NT2/D1 (cell line): ENCODE measurements at places on chromosomes 1 and 21.
A peak's percentile ranks its signal among the peaks of the same experiment; 100 is the strongest.

DNA sequence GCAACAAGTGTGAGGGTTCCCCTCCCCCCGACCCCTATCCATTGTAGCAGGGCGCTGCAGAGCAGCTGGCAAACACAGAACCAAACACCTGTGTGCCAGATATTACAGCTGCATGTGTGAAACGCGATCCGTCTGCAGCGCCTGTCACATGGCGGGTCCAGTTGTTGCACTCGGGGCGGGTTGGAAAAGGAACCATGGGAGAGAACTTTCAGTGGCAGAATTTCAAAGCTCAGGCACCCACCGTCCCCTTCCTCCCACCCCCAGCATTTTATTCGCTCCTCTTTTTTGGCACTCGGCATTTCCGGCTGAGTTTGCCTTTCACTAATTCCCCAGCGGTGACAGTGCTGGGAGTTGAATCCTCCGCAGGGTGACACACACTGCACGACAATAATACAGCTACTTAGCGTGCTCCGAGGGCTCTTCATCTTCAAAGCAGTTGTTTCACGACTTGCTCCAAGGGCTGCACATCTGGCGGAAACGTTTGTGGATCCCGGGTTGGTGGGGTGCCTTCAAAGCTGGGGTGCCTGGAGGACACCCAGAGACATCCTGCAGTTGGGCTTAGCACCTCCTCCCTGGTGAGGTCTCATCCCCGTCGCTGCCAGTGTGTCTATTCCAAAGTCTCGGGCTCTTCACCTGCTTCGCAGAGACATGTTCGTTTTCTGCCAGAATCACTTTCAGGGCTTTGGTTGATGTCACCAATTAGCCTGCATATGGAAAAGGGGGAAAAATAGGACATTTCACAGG, 180.7 kb downstream of the ZBTB18 start:
- no peak for DNase-seq

GRCh38 chr1:17113963-17114362, 5.3 kb downstream of the PADI2 start:
- no peak for DNase-seq

- DNase-seq: no peak
Observed at GRCh38 chr1:107414550-107414949, 273.7 kb downstream of the NTNG1 start.

DNA sequence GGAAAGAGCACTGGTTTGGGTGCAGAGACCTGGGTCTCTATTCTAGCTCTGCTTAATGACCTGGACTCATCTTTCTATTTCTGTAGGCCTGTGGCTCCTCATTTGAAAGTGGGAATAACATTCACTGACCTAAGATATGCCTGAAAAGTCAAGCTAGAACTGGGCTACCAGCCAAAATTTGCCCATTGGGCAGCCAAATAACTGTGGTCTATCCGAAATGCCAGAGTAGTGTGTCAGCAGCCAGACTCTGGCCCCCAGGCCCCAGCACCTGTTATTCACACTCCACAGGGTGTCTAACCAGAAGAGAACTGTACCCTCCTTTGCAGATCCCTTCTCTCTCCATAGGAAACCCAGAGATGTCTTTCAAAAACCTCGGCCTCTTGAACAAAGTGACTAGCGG, 12.6 kb downstream of the DAB1 start:
- DNase-seq: peak; percentile 49

DNA sequence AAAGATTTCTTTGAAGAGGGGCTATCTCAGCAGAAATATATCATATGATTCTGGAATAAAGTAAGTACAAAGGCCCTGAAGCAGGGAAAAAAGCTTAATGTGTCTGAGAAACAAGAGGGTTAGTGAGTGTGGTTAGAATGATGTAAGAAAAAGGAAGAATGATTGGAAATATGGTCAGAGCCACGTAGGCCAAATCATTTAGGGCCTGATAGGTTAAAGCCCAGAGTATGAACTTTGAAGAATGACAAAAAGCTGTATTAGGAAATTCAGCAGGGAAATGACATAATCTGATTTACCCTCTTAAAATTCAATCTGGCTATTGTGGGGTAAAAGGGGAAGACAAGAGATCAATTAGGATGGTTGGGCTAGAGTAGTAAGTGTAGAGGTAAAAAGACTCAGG, 69.0 kb upstream of the MUTYH start:
- DNase-seq: no peak

- no peak for DNase-seq
Observed at GRCh38 chr1:168065506-168065905, 71.2 kb downstream of the GPR161 start.

- no peak for DNase-seq
Observed at GRCh38 chr1:206488466-206488865, 18.2 kb downstream of the IKBKE start.

- DNase-seq: no peak
Observed at GRCh38 chr21:43937891-43938309, 72.9 kb downstream of the AGPAT3 start.

DNA sequence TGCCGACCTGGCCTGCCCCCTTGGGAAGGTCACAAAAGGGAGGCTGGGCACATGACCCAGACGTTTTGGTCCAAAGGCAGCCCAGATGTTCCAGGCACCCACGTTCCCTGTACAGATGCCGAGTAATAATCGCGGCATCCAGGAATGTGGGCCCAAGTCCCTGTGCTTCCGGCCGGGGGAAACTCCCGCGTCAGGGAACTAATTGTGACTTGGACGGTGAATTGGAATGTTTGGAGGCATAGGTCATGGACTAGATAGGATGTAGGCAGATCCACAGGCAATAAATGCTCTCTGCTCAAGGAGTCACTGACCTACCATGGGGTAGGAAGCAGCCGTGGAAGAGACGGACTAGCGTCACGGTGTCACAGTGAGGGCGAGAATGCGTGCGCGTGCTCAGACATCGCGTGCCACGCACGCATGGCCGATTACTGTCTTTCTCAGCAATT, 178.4 kb downstream of the DUSP10 start:
- no peak for DNase-seq

DNA sequence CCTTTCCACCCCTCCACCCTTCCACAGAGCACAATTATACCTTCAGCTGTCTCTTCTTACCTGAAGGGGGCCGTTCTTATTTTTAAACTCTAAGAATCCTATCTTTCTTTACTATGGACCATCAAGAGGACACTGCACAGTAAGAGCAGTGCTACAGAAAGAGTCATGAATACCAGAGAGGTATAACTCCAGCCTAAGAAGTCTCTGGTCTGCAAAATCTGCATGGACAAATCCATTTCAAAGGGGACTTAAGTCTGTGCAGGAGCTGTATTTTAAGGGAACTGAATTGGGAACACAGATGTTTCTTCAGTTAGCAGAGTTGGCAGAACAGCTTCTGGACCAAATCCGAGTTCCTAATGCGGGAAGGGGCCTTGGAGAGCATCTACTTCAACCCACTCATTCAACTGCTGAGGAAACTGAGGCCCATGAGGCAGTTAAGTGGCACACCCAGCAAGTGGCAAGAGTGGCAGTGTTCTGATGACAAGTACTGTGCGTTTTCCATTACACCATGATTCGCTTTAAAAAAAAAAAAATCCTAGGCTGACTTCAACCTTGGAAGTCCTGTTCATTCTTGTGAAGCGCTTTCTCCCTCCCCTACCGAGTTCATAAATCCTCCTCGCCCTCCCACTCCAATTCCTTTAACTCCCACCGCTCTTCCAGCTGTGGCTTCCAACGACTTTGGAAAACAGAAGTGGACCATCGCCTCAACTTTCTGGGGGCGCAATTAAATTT, 1.8 kb downstream of the PLPP3 start:
- DNase-seq: no peak
